ENCODE measurements at places on chromosomes 12 and 14. TPM values are rescaled to one million over a fixed set of nuclear protein-coding genes. Genes with fewer than 3 reads are reported as not detected.

DNA sequence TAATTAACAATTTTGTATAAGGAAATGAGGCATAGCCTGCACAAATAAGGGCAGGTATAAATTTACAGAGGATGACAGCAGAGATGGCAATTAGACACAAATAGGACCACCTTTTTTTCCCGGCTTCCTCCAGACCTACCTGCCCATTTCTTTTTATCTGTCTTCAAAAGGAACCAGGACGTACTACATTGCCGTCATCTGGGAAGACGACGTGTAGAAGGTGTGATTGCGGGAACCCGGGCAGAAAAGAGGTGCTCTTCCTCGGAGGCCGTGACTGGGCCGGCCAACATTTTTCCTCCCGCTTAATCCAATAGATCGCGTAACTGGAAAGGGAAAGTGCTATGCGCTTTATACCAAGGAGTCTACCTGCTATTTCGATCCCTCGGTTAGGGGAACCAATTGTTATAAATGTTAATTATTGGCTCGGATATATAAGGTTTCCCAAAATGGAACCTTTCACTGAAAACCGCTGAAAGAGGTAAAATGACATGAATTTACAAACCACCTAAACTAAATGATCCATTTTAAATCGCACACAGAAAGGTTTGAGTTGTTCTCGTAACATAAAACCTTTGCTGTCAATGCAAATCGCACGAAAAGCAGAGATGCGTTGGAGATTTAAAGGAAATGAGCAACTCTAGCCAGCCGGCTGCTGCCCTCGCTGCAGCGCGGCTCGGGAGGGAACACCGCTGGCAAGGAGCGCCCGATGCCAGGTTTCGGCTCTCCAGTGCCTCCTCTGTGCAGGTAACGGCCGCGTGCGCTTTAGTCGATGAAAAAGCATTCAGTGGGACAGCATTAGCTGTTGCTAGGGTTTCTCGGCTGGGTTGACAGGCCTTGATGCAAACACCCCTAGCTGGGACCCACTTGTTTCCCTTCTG, 2.8 kb upstream of the SIX1 start:
- peak; percentile 36 for DNase-seq

- DNase-seq = no peak
Measured at GRCh38 chr12:4145990-4146859, 127.3 kb upstream of the CCND2 start.

LPAR5 gene
- 0.91 TPM for polyA plus RNA-seq

DNA sequence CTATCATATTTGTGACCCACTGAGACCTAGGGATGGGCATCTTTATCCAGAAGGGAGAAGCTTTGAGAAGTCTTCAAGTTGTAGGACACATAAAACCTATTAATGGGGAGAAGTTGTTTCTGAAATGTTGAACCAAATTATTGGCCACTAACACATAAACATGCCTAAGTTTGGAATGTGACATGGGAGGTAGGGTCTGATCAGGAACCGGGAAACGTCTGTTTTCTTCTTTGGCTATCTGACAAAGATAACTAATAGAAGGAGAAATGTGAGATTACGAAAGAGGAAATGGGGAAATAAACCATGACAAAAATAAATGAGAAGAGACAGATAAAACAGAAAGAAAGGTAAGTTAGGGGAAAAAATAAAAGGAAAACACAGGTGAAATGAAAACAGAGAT, 425.2 kb downstream of the EGLN3 start:
- no peak for DNase-seq

DNA sequence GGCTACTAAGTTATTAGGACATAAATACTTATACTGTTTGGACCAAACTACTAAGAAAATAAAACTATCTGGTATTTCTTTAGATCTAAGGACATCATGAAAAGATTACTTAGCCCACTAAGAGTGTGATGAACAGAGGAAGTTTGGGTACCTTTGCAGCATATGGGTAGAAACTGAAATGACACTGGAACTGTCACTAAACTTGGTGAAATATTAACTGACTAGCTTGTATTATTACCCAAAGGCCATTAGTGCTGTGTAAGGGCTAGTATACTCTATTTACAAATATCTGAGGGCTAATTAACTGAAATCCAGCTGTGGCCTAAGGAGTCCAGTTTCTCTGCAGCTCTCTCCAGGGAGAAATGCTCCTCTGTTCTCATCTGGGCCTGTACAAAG, 45.5 kb downstream of the PAWR start:
- no peak for DNase-seq

GRCh38 chr12:65355461-65355860, 77.0 kb downstream of the MSRB3 start:
- DNase-seq = no peak

- no peak for DNase-seq
Measured at GRCh38 chr14:73743431-73743931, 29.3 kb upstream of the PNMA1 start.

DNA sequence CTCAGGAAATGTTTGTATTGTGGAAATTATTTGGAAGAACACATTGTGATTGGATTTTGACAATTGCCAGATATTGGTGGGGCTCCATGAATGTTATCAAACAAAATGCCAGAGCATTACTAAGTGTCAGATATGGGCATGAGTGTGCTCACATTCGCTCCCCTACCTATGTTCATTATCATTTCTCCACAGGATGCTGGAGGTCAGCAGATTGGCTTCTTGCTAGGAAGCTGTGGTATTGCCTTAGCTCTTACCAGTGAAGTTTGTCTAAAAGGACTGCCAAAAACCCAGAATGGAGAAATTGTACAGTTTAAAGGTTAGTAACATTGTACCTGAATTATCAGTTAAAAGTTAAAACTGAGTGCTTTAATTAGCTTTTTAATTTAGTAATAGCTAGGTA, 78.3 kb upstream of the ATF1 start:
- DNase-seq = no peak

DNA sequence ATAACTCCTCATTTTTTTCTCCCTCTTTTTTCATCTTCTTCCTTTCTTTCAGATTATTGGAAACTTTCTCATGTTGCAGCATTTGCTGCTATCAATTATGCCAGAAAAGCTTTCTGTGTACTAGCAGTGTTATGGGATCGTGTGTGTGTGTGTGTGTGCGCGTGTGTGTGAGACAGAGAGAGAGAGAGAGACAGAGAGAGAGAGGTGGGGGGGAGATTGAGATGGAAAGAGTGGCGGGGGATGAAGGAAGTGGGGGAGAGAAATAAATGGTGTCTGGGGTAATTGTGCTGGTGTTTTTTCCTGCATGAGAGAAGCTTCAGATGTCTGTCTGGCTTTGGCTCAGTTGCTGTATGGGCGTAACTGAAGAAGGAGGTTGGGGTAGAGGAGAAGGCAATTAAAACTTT, 268.9 kb downstream of the RAD51B start:
- DNase-seq = peak; percentile 65

All from left kidney (tissue), 8 donors.